NCI-H1436 treated with DMSO at 0.1 percent for 48 hours (cell line): ENCODE measurements at places on chromosomes 16 and 17.

DNA sequence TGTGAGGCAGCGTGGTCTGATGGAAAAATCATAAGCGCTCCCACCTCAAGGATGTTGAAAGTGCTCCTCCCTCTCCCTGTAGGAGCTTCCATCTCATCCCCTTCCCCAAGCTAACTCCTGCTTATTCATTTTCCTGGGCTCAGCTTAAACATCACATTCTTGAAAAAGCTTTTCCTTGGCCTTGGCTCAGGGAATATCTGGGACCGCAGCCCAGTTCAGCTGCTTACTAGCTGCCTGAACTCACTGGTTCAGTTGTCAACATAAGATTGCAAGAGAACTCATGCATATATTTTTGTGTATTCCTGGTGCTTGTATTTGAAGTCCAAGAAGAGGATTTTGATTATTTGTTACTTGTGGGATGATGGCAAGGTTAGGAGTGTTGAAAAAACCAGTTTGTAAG, 91.5 kb downstream of the UTP18 start:
- DNase-seq: no peak

- no peak for DNase-seq
These were observed 16.0 kb downstream of the GUCY2D start for GRCh38 chr17:8018436-8018835.

DNA sequence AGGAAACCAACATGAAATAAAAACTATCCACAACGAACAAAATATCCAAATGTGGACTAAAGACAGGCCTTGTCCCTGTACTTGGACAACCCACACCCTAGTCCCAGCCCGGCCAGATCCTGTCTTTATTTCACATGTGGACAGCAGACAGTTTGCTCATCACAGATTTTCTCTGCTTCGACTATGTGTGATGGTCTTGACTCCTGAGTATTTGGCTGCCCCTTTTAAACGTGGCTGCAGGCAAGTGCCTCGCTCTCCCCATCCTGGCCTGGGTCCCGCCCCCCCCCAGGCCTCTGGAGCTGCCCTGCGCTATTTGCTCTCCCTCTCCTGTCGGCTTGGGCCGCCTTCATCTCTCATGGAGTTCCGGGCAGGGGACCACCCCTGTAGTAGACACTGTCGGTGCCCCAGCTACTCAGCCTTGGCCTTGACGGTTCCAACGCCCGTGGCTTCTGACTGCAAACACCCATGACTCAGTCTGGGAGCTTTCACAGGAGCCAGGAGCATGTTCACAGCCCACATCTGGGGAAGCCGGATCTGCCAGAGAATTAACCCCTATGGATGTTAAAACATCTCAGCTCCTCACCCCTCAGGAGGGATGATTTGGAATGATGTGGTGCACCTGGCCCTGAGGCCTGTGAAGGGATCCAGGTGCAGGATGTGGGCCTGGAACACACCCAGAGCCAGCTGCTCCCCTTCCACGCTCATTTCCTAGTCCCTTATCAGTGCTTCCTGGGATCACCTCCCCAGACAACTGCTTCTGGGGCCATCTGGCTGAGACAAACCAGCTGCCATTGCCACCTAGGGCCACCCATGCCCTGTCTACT, 229.7 kb upstream of the RPL38 start:
- DNase-seq: no peak

DNA sequence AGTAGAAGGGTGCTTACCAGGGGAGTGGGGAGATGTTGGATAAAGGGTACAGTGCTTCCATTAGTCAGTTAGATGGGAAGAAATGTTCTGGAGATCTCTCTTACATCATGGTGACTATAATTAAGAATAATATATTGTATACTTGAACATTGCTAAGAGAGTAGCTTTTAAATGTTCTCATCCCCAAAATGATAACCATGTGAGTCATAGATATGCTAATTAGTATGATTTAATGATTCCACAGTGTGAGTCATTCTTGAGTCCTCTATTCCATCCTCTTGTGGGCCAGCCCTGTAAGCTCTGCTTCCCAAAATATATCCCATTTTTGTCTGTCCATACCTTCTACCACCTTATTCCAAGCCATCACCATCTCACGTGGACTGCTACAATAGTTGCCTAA, 80.6 kb upstream of the CDH11 start:
- DNase-seq: no peak

- DNase-seq: no peak
These were observed 34.2 kb downstream of the COPRS start for GRCh38 chr17:31824766-31825360.

- no peak for DNase-seq
These were observed 12.5 kb downstream of the CCDC57 start for GRCh38 chr17:82200135-82200534.

- no peak for DNase-seq
These were observed 15.2 kb downstream of the GAN start for GRCh38 chr16:81329947-81330346.

DNA sequence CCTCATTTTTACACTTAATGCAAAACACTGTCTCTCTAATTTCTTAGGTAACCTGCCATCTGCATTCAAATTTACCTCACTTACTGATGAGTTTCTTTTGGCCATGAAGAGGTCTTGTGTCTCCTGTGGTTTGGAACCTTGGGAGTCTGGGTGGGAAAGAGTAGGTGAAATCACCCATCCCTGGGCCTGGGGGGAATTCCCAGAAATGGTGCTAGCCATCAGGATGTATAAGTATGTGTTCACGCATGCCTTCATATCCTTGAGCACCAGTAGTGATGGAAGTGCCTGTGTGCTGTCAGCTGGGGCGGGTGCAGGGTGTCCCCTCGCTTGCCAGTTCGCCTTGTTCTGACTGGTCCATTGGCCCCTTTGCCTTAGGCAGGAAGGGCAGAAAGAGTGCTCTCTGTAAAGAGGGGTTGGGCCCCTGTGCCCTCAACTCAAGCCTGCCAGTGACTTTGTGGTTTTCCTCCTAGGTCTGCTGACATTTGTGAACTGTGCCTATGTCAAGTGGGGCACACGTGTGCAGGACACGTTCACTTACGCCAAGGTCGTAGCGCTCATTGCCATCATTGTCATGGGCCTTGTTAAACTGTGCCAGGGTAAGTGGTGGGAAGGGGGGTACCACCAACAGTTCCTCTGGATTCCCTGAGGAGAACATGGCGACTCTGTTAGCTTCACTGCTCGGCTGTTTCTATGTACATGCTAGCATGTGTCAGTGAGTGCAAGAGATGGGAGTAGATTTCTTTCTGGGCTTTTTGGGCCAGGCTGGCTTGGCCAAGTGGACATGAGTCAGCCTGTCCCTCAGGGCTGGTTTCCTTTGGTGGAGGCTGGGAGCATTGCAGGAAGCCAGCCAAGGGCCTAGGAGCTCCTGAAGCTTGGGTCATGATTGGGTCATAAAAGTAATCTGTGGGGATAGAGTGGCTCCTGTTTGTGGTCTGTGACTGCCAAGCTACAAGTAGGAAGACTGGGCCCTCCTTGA, 23.2 kb downstream of the SLC7A6OS start:
- DNase-seq: no peak

GRCh38 chr16:53565296-53565863, 62.4 kb upstream of the AKTIP start:
- DNase-seq: no peak

- DNase-seq: no peak
These were observed 8.4 kb downstream of the FSCN2 start for GRCh38 chr17:81536299-81537290.

- no peak for DNase-seq
These were observed 136.9 kb downstream of the SLC39A11 start for GRCh38 chr17:72955391-72956140.

- DNase-seq: no peak
These were observed 6.5 kb upstream of the ZNF469 start for GRCh38 chr16:88375996-88376834.

DNA sequence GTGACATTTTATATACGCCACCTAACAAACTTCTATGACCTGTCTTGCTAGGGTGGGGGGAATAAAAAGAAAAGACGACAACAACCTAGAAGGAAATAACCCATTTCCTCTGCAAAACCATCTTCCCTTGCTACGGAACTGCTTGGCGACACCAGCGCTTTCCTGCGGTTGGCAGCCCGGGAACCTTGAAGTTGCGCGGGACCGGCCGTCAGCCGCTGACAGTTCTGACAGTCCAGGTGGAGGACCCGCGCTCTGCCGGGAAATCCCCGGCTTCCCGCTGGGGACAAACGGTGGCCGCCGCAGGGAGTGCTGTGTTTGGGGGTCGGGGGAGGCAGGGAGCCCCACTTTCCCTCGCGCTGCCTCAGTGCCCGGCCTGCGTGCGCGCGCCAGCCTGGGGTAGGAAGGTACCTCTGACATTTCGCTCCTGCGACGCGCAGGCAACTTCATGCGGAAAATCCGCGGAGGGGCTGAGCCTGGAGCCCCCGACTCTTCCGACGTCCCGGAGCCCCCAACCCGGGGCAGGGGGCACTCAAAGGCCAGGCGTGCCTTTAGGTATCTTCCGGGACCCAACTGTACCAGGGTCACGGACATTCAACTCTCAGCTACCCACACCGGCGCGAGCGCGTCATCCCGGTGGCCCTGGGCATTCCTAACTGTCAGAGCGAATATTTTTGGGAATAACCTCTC, 516 bp downstream of the SLC16A6 start:
- no peak for DNase-seq

DNA sequence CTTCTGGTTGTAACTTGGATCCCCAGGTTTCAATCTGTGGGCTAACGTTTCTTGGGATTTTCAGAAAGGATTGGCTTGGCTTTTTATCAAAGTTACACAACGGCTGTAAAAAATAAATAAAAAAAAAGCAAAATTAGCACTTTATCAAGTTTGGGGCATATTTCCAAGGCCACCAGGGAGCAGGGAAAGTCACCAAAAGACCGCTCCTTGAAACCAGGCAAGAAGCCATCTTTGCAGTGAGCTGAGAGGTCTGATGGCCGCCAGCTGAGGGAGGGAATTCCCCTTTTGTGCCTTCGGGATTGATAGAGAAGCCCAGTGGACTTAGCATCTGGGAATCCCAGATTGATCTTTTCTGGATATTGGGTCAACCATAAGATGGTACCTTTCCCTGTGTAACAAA, 192.2 kb downstream of the WWOX start:
- no peak for DNase-seq

DNA sequence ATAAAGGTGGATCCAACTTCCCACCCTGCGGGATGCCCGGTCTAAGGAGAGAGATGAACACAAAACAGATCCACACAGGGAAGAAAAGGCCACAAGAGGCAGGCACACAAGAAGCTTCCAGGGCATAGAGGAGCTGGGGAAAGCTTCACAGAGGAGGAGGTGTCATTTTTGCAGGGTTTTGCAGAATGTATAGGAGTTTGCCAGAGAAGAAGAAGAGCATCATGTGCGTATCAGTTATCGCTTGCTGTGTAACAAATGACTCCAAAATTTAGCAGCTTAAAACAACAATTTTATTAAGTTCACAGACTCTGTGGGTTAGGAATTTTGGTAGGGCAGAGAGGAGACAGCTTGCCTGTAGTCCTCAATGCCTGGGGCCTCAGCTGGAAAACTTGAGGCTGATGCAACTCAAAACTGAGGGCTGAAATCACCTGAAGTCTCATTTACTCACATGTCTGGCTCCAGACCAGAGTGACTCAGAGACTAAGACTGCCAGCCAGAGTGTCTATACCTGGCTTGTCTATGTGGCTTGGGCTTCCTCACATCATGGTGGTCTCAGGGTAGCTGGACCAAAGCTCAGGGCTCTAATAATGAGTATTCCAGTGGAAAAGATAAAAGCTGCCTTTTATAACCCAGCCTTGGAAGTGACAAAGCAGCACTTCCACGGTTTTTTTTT, 33.9 kb upstream of the ZNF423 start:
- no peak for DNase-seq

GRCh38 chr17:62931101-62931500, 34.9 kb upstream of the TANC2 start:
- DNase-seq: no peak

DNA sequence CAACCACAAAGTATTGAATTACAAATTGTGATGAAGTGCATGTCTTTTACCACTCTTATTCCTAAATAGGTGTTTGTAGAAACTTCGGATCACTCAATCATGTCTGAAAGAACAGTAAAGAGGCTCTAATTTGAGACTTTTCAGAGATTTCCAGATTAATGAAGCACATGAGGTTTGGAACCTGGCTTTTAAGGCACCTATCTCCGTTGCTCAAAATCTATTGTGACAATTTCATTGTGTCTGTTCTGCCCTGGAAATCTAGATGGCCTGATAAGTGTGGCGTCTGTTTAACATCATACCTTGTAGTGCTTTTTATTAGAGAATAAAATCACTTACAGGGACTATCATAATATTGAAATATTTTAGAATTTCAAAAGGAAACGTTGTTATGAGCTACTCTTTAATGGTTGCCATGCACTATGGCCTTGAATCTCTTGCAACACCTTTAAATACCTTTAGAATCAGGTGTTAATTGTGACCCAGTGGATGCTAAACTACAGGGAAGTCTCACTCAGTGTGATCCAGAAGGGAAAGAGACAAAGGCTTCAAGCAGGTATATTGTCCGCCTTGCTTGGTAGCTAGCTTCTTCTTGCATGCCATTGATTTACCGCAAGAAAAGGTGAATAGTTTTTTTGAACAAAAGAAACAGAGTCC, 210.3 kb downstream of the CNTNAP4 start:
- DNase-seq: no peak

DNA sequence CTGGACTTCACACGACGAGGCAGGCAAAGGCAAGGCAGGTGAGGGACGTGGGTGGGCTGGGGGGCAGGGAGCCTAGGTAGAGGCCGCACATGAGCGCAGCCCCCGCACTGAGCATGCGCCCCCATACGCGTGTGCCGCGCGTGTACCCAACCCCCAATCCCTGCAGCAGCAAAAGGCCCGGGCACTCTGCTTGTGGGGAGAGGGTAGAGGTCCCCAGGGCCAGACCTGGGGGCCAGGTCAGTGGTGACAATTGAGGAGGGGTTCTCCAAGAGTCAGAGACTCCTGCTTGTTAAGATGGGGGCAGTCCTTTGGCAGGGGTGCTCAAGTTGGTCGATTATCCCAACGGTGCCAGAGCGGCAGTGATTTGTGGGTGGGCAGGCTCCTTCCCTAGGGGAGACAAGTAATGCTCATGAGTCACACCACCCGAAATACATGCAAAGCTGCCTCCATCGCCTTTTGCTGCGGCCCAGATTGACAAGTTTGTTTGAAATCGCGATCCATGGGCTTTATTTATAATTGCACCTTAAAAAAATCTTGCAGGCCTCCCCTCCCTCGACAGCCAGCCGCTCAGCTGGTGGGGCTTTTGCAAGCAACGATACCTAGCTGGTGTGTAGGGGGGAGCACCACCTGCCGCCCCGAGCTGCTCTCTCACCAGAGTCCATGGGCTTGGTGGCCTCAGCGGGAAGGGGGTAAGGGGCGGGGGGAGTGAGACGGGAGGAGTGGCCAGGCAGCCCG, 1.1 kb upstream of the GIT1 start:
- peak; percentile 53 for DNase-seq

- no peak for DNase-seq
These were observed 16.9 kb downstream of the RPH3AL start for GRCh38 chr17:335691-336090.

DNA sequence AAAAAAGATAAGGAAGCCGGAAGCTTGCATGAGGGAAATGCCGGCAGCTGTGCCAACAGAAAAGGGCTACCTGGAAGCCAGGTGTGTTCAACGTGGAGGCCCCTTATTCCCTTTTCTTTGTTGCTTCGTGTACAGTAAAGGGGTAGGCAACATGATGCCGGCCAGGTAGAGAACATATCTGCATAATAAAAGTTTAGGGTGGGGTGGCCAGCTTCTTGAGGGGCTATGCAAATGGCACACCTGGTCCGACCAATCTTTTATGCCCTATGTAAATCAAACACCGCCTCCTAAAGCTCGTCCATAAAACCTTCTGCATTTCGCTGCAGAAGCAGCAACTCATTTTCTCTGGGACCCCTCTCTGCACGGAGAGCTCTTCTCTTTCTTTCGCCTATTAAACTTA, 911.6 kb downstream of the KCNJ2 start:
- no peak for DNase-seq

- no peak for DNase-seq
These were observed 9.8 kb upstream of the TBX2 start for GRCh38 chr17:61389670-61390478.
